ENCODE measurements at places on chromosomes 3 and 15. TPM values are rescaled to one million over a fixed set of nuclear protein-coding genes. Genes with fewer than 3 reads are reported as not detected.

- no peak for DNase-seq
Measured at GRCh38 chr15:43226436-43227305, 5.9 kb upstream of the EPB42 start.

DNA sequence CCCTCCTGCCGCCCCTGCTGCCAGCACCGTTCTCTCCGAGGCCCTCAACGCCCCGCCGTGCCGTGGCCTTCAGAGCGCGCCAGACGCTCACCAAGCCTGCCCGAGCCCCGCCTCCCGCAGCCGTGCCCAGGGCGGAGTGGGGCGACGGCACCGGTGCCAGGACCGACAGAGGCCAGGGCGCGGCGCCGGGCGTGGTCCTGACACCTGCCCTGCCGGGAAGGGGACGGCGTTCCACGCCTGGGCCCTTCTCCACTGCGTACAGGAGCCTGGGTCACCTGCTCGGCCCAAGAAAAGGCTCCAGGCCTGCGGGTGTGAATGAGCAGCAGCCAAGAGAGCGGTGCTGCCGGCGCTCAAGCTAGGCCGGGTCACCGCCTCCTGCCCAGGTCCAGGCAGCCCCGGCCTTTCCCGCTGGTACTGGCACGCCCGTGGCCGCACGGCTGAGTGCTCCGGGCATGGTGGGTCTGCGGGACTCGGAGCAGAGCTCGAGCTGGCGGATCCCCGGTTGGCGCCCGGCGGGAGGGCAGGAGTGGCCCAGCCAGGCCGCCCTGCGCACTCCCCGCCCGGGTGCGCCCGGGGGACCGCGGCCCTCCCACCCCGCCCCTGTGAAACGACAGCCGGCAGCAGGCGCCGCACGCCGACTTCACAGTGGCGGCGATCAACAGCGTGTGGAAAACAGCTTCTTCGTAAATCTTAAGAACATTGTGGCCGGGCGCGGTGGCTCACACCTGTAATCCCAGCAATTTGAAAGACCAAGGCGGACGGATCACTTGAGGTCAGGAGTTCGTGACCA, 4.2 kb downstream of the OCA2 start:
- no peak for DNase-seq

DNA sequence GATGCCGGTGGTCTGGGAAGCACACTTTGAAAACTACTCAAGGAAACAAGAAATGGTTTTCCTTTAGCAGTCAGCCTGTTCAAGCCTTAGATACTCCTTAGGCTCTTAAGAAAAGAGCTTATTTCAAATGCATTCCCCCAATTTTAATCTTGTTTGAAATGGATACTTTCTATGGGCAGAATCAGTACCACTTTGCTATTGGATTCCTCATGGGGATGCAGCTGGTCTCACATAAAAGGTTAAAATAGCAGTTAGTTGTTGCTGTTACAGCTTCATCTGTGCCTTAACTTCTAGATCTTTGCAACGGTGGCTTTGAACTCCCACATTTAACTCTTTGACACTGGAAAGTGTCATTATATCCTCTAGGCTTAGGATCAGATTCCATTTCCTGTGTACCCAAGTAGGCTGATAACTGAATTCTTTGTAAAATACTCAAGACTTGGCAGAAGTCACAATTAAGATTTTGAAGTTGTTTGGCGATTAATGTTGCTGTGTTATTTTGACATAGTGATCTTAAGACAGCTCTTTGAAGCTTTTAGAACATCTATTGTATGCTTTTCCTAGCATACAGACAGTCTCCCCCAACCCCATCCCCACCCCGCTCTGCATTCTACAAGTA, 2.2 kb downstream of the THBS1 start:
- DNase-seq = no peak

The GOLGA8O gene
- 0.75 TPM for polyA plus RNA-seq

GRCh38 chr15:75666823-75667501, 19.2 kb downstream of the SNX33 start:
- DNase-seq = no peak

The PIERCE2 gene
- polyA plus RNA-seq = 5.8 TPM

- no peak for DNase-seq
Measured at GRCh38 chr3:51705276-51706020, 1.4 kb upstream of the GRM2 start.

DNA sequence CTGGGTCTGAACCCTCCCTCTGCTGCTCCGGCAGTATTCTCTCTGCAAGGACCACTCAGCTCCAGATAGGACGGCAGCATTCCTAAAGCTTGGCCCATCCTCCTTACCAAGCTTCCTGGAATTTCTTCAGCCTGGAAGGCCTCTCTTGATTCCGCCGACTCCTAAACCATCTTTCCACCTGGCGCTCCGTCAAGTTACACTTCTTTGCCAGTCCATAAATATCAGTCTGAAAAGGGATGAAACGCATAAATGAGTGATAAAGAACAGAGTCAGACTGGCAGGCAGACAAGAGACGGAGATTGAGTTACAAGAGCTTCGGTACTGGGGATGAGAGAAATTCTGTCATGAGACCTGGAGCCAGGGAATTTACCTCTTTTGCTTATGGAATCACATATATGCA, 44.3 kb downstream of the CERS3 start:
- no peak for DNase-seq

The VEPH1 gene
- polyA plus RNA-seq = 48.9 TPM

GRCh38 chr3:147653367-147653923, 244.3 kb downstream of the ZIC1 start:
- DNase-seq = no peak

The DGKG gene
- 0.95 TPM for polyA plus RNA-seq

DNA sequence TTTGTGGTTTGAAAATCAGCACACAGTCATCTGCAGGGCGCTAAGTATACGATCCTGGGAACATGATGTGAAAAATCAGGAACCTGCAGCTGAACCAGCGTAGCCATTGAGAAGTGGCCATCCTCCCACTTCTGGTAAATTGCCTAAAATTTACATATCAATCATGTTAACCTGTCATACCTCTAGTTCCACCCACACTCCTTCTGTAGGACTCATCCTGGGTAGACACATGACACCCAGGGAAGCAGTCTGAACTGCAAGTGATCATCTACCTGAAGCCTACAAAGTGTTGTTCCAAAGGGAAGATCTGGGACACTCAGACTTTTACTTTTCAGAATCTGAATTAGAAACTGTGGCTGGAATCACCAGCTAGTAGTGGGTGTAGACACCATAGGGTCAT, 5.5 kb upstream of the PSMD6 start:
- no peak for DNase-seq

The ATP13A4 gene
- polyA plus RNA-seq = 1.1 TPM

DNA sequence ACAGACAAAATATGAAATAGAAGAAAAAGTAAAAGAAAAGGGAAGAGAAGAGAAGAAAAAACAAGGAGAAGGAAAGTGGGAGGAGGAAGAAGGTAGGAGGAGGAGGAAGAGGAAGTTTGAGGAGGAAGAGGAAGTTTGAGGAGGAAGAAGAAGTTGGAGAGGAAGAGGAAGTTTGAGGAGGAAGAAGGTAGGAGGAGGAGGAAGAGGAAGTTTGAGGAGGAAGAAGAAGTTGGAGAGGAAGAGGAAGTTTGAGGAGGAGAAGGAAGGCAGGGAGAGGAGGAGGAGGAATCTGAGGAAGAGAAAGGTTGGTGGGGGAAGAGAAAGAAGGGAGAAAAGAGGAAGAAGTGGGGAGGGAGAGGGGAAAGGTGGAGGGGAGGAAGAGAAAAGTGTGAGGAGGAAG, 169.2 kb upstream of the RORA start:
- DNase-seq = no peak

- DNase-seq = no peak
Measured at GRCh38 chr3:58867621-58868020, 182.2 kb downstream of the CFAP20DC start.

GRCh38 chr3:63328365-63328764, 50.3 kb downstream of the SYNPR start:
- no peak for DNase-seq

DNA sequence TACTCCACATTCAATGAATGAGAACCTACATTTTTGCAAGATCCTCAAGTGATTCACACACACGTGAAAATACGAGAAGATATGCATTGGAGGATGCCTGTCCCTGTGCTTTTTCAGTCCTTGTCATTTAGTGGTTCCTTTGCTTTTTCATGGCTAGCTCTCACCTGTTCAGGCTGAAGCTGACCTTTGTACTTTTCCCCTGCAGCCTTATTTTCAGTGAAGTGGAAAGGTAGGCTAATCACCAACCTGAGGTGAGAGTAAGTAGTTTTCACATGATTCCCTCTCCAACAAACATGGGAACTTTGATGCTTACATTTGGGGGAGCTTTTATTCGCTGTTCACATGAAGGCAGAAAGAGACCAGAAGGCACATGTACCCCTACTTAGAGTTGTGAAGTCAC, 8.3 kb downstream of the ITPR1 start:
- no peak for DNase-seq

- no peak for DNase-seq
Measured at GRCh38 chr15:76954744-76955143, 23.2 kb downstream of the RCN2 start.

The NEK4 gene
- 29.2 TPM for polyA plus RNA-seq

The DLL4 gene
- polyA plus RNA-seq = 8.6 TPM

GRCh38 chr15:42275780-42276391, 2.7 kb upstream of the TMEM87A start:
- DNase-seq = no peak

GRCh38 chr15:45486317-45486716, 36.2 kb downstream of the SLC30A4 start:
- no peak for DNase-seq

- no peak for DNase-seq
Measured at GRCh38 chr3:190892395-190892902, 30.0 kb upstream of the GMNC start.

DNA sequence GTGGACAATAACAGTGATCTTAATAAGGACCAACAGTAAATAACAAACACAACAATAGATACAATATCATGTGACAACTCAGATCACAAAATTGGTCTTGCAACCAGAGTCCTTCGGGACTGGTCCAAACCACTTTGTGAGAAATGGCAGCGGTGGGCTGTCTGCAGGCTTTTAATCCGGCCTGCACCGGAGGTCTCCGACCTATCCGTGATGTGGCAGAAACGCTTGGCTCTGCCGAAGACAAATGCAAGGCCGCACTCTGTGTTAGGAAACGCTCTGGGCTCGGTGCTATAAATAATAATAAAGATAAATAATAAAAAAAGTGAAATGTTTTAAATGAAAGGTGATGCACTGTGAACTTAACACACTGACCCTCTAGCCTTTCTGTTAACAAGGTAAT, 810.6 kb upstream of the NR2F2 start:
- DNase-seq = no peak

DNA sequence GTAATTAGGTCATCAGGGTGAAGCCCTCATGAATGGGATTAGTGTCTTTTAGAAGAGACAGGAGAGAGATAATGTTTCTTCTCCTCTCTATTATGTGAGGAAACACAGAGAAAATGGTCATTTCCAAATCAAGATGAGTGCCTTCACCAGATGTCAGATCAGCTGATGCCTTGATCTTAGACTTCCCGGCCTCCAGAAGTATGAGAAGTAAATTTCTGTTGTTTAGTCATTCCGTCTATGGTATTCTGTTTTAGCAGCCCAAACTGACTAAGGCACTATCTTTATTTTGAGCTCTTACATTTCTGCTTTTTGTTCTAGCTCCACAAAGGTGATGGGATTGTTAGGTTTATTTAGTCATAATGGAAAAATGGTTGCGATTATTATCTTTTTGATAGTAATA, 273.2 kb upstream of the GADL1 start:
- DNase-seq = no peak

GRCh38 chr3:139808201-139808600, 126.8 kb upstream of the CLSTN2 start:
- no peak for DNase-seq

DNA sequence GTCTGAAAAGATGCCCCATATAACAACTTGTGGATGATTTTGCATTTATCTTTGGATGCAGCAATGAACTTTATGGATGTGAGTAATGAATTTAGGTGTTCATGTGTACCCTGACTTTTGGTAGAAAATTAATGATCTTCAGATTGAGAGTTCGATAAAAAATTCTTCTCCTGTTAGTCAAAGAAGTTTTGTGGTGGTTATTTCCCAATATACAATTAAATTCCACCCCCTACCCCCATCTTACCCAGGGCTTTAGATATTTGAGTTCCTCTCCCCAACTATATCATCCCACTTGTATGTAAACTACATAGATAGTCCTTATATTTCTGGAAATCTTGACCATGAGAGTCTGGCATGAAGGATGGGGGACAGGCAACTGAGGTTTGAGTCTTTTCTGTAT, 126.1 kb upstream of the ALDH1A3 start:
- no peak for DNase-seq

GRCh38 chr3:102258666-102259227, 176.1 kb upstream of the ZPLD1 start:
- no peak for DNase-seq

GRCh38 chr15:63340353-63340752, 41.3 kb downstream of the CA12 start:
- no peak for DNase-seq

DNA sequence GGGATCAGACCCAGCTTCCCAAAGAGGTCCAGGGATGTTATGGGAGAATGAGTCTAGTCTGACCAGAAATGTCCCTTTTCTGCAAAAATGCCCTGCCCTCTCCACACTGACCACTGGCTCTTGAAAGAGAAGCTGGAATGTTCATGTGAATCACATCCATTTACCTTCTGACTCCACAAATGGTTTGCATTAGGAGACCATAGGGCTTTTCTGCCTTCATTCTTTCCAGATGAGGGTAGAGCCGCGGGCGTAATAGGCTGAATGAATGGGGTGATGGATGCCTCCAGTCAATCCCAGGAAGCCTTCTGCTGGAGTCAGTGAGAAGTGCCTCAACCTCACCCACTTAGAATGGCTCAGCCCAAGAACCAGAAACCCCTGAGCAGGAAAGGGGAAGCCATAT, 47.2 kb upstream of the IREB2 start:
- DNase-seq = no peak

The MB21D2 gene
- 14.0 TPM for polyA plus RNA-seq

The CPB1 gene
- 0.73 TPM for polyA plus RNA-seq

GRCh38 chr15:93036951-93037819, 51.8 kb downstream of the RGMA start:
- no peak for DNase-seq

- DNase-seq = no peak
Measured at GRCh38 chr15:79017953-79018352, 72.6 kb downstream of the RASGRF1 start.

The NDN gene
- polyA plus RNA-seq = 101 TPM

DNA sequence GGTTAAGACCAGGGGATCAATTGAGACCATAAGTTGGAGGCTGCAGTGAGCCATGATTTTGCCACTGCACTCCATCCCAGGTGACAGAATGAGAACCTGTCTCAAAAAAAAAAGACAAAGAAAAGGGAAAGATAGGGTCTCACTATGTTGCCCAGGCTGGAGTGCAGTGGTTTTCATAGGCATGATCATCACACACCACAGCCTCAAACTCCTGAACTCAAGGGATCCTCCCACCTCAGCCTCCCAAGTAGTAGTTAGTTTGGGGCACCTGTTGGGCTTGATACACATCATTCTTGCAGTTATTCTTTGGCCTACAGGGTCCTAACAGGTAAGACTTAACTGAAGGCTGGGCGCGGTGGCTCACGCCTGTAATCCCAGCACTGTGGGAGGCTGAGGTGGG, 42.1 kb downstream of the UBXN7 start:
- DNase-seq = no peak

DNA sequence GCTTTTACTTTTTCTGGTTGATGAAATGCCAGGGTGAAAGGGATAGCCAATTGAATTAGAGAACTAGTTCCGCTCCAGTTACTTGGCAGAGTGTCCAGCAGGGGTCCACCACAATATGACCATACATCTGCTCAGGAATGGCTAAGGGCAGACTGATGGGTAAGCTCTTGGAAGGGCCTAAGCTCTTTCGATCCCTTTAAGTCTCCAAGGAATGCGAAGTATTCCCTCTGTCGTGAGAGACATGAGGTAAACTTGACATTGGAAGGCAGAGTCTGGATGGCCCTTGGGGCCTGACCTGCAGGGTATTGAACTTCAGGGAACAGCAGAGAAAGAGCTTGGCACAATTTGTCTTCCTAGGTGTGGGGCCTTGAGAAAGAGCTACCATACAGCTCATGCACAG, 805.8 kb downstream of the PLOD2 start:
- DNase-seq = no peak
